ENCODE measurements at places on chromosomes 5 and 9. TPM values are rescaled to one million over a fixed set of nuclear protein-coding genes. Genes with fewer than 3 reads are reported as not detected.

Gene IFNK
- total RNA-seq, result not detected

Gene OSMR
- 49.9 TPM for total RNA-seq

Gene TRAPPC13
- 16.9 TPM for total RNA-seq

Gene FOXI1
- not detected for total RNA-seq

Gene CCL27
- 0.65 TPM for total RNA-seq

Gene SPATA24
- total RNA-seq, result 4.6 TPM

Gene LIFR
- total RNA-seq, result 103 TPM

Gene SPATA31E1
- not detected for total RNA-seq

GRCh38 chr5:172531704-172532026 lies 77.3 kb upstream of the SH3PXD2B start:
- H3K27me3 ChIP-seq, result no peaks in the 10 kb centered on the region
- H3K27ac ChIP-seq, result no peak overlapping the region
- H3K4me1 ChIP-seq, result no peaks in the 10 kb centered on the region
- no peaks in the 10 kb centered on the region for H3K36me3 ChIP-seq
- no peak for DNase-seq
- no peak overlapping the region for H3K4me3 ChIP-seq

- no peak overlapping the region for H3K27ac ChIP-seq
- no peak overlapping the region for H3K4me3 ChIP-seq
- H3K27me3 ChIP-seq, result no peaks in the 10 kb centered on the region
- H3K4me1 ChIP-seq, result no peaks in the 10 kb centered on the region
- no peaks in the 10 kb centered on the region for H3K36me3 ChIP-seq
Observed at GRCh38 chr5:38330207-38330606, 71.8 kb downstream of the EGFLAM start.

GRCh38 chr9:126676102-126676684 lies 62.5 kb downstream of the LMX1B start:
- DNase-seq, result no peak
- H3K27me3 ChIP-seq, result peaks cover 32% of the 10 kb centered on the region
- H3K4me3 ChIP-seq, result no peak overlapping the region
- no peaks in the 10 kb centered on the region for H3K36me3 ChIP-seq

GRCh38 chr5:5584236-5584745 lies 161.8 kb downstream of the ICE1 start:
- H3K36me3 ChIP-seq, result no peaks in the 10 kb centered on the region
- no peak overlapping the region for H3K27ac ChIP-seq
- DNase-seq, result no peak
- no peaks in the 10 kb centered on the region for H3K4me1 ChIP-seq
- H3K27me3 ChIP-seq, result no peaks in the 10 kb centered on the region

- no peak overlapping the region for H3K4me3 ChIP-seq
- H3K36me3 ChIP-seq, result no peaks in the 10 kb centered on the region
- no peak overlapping the region for H3K27ac ChIP-seq
- DNase-seq, result no peak
- H3K4me1 ChIP-seq, result peaks cover 9% of the 10 kb centered on the region
Observed at GRCh38 chr9:15505921-15506320, 4.8 kb downstream of the PSIP1 start.

- H3K4me1 ChIP-seq, result peaks cover 14% of the 10 kb centered on the region
- H3K36me3 ChIP-seq, result no peaks in the 10 kb centered on the region
- no peak overlapping the region for H3K4me3 ChIP-seq
- H3K27ac ChIP-seq, result no peak overlapping the region
- no peak for DNase-seq
Observed at GRCh38 chr5:149745943-149746324, 15.8 kb downstream of the PPARGC1B start.

- H3K27me3 ChIP-seq, result no peaks in the 10 kb centered on the region
- no peak for DNase-seq
- no peaks in the 10 kb centered on the region for H3K36me3 ChIP-seq
- H3K4me3 ChIP-seq, result no peak overlapping the region
- H3K4me1 ChIP-seq, result no peaks in the 10 kb centered on the region
Observed at GRCh38 chr5:159489779-159490178, 159.5 kb upstream of the IL12B start.

DNA sequence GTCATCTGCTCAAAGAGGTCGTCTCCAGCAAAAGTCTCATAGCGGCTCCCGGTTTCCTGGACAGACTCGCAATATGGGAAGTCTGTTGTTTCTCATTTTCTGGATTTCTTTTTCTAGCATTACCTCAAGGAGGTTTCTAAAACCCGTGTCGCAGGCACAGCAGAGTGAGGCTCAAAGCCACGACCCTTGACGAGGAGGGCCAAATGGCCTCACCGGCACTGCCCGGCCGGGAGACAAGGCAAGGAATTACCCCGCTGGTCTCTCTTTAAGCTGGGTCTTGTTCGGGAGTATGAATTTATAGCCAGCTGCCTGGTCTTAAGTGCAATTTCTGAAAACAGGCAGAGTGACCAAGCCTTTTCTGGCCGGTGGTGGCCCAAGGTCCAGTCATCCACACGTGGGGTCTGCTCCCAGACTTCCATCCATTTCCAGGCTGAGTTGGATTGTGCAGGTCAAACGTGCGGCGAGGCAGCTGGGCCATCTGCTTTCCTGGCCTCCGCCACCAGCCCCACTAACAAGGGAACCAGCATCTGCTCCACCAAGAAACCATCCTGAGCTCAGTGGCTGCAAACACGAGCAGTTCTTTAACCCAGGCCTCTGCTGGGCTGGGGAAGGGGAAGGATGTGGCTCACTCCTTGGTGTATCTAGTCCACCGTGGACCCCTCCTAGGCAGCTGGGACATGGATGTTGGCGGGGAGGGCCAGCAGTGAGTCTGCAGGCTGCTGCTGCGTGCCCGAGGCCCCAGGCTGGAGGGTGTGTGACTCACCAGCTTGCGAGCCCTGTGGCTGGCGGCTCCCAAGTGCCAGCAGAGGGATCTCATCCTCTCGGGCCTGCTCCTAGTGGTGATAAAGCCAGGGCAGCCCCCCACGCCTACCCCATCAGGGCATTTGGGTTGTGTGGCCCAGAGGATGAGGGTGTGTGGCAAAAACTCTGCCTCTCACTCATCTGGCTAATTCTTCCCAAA lies 55.6 kb upstream of the COL5A1 start:
- no peaks in the 10 kb centered on the region for H3K27me3 ChIP-seq
- no peak overlapping the region for H3K27ac ChIP-seq
- H3K4me3 ChIP-seq, result no peak overlapping the region
- no peaks in the 10 kb centered on the region for H3K4me1 ChIP-seq
- DNase-seq, result peak; percentile 12
- no peaks in the 10 kb centered on the region for H3K36me3 ChIP-seq

GRCh38 chr5:159886296-159886695 lies 30.0 kb upstream of the ADRA1B start:
- no peak for DNase-seq
- H3K27me3 ChIP-seq, result no peaks in the 10 kb centered on the region
- no peak overlapping the region for H3K4me3 ChIP-seq
- no peak overlapping the region for H3K27ac ChIP-seq

DNA sequence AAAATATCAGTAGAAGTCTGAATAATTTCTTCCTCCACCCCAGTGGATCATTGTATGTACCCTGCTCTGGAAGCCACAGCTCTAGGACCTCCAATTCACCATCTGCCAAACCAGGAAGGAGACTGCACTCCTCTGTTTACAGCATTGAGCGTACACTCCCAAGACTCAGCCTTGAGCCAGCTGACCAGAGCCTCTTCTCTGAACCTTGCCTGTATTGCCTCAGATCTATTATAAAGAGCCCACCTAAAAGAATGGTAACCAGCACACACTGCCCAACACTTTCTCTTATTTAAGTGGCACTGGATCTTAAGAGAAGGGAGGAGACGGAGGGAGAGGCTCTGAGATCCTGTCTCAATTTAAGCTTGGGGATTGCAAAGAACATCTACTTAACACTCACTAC lies 217.8 kb upstream of the RASEF start:
- no peak for DNase-seq
- no peak overlapping the region for H3K4me3 ChIP-seq
- H3K27me3 ChIP-seq, result no peaks in the 10 kb centered on the region
- no peaks in the 10 kb centered on the region for H3K36me3 ChIP-seq
- peaks cover 13% of the 10 kb centered on the region for H3K4me1 ChIP-seq

DNA sequence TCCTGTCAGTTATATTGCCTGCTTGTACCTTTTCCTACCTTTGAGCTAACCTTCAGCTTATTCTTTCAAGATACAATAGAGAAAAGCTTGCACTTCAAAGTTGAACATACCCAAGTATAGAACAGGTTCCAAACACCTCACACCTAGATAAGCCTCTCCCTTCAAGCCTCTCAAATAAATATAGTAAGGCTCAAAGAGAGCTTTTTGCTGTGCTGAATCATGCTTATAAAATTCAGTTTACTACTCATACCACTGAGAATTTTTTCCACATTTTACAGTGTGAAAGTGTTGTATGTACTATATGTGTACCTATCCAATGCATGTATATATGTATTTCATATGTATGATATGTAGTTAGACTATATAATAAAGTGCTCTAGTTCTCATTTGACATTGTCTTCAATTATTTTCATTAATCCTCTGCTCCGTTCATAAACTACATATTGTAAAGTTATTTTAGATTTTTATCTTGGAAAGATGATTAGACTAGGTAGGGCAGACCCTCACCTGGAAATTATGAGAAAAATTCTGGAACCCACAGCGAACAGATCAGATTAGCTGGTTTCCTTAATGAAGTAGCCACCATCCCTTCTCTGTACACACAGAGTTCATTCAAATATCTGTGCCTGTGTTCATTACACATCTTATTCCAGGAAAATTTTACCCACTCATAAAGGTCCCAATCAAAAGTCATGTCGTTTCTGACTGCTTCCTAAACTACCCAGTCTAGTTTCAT lies 149.2 kb upstream of the RGMB start:
- H3K4me1 ChIP-seq, result no peaks in the 10 kb centered on the region
- no peaks in the 10 kb centered on the region for H3K27me3 ChIP-seq
- DNase-seq, result no peak

- peak overlapping the region; percentile 52 for H3K27ac ChIP-seq
- H3K27me3 ChIP-seq, result no peaks in the 10 kb centered on the region
- no peaks in the 10 kb centered on the region for H3K36me3 ChIP-seq
- peaks cover 12% of the 10 kb centered on the region for H3K4me1 ChIP-seq
- H3K4me3 ChIP-seq, result no peak overlapping the region
Observed at GRCh38 chr5:120465436-120465961, 1.4 kb downstream of the PRR16 start.

GRCh38 chr5:143426437-143426991 lies 23.0 kb upstream of the NR3C1 start:
- no peak overlapping the region for H3K27ac ChIP-seq
- no peaks in the 10 kb centered on the region for H3K36me3 ChIP-seq
- no peak overlapping the region for H3K4me3 ChIP-seq
- no peaks in the 10 kb centered on the region for H3K27me3 ChIP-seq
- no peak for DNase-seq

DNA sequence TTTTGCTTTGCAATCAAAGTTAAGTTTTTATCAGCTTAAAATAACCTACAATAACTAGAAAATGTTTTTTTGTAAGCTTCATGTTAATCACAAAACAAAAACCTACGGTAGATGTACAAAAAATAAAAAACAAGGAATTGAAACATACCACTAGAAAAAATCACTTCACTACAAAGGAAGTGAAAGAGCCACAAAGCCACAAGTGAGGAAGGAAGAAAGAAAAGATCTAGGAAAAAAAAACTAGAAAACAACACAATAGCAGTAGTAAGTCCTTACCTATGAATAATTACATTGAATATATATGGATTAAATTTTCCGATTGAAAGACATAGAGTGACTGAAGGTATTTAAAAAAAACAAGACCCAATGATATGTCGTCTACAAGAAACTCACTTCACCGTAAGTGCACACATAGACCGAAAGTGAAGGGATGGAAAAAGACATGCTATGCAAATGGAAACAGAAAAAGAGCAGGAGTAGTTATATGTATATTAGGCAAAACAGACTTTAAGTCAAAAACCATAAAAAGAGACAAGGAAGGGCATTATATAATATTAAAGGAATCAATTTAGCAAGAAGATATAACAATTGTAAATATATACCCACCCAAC lies 13.4 kb upstream of the ZDHHC21 start:
- no peaks in the 10 kb centered on the region for H3K36me3 ChIP-seq
- peaks cover 3% of the 10 kb centered on the region for H3K27me3 ChIP-seq
- no peaks in the 10 kb centered on the region for H3K4me1 ChIP-seq
- no peak overlapping the region for H3K4me3 ChIP-seq
- no peak for DNase-seq

- no peak for DNase-seq
- H3K4me3 ChIP-seq, result no peak overlapping the region
- H3K4me1 ChIP-seq, result no peaks in the 10 kb centered on the region
- no peak overlapping the region for H3K27ac ChIP-seq
Observed at GRCh38 chr9:117189121-117189520, 225.7 kb downstream of the ASTN2 start.

- no peak overlapping the region for H3K27ac ChIP-seq
- H3K4me1 ChIP-seq, result no peaks in the 10 kb centered on the region
- H3K27me3 ChIP-seq, result peaks cover 27% of the 10 kb centered on the region
- no peaks in the 10 kb centered on the region for H3K36me3 ChIP-seq
Observed at GRCh38 chr5:171322527-171322926, 13.5 kb downstream of the TLX3 start.

DNA sequence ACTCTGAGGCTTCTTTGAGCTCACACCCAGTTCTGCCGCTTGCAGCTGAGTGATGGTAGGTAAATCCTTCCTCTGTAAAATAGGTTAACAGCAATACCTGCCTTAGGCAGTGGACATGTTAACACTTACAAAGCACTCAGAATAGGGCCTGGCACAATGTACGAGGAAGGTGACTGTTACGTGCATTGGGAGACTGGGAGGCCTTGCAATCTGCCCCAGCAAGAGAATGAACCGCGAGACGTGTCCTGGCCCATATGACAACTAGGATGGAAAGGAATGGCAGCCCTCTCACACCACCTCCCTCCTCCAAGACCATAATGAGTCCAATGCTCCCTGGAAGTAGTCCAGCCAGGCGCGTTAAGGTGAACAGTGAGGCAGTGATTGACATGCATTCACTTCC lies 23.1 kb upstream of the AKNA start:
- no peak overlapping the region for H3K27ac ChIP-seq
- DNase-seq, result no peak
- H3K36me3 ChIP-seq, result peaks cover 16% of the 10 kb centered on the region
- no peaks in the 10 kb centered on the region for H3K27me3 ChIP-seq

DNA sequence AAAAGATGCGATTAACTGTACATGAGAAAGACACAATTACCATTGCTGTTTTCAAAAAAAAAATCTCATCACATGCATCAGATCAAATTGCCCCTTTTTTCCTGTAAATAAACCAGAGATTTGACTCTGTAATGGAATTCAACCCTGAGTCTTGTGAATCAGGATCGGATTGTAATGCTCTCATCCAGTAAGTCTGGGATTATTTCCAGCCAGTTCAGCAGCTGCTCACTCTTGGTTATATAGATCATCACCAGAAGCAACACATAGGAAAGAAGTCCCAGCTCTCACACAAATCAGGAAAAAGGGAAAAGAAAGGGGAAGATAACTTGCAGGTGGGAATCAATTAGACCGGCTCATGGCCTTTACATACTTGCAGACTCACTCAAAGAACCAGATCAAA lies 97.8 kb upstream of the SPOCK1 start:
- DNase-seq, result no peak
- no peaks in the 10 kb centered on the region for H3K36me3 ChIP-seq

GRCh38 chr9:131674425-131675421 lies 65.2 kb downstream of the RAPGEF1 start:
- DNase-seq, result no peak
- H3K4me3 ChIP-seq, result no peak overlapping the region
- peaks cover 29% of the 10 kb centered on the region for H3K4me1 ChIP-seq
- H3K36me3 ChIP-seq, result no peaks in the 10 kb centered on the region

Data from adrenal gland (tissue), 19 donors.